ENCODE measurements at places on chromosomes 5 and 9. TPM values are rescaled to one million over a fixed set of nuclear protein-coding genes. Genes with fewer than 3 reads are reported as not detected.

The ARL14EPL gene
- not detected for total RNA-seq

The TSSK1B gene
- total RNA-seq, result 0.50 TPM

DNA sequence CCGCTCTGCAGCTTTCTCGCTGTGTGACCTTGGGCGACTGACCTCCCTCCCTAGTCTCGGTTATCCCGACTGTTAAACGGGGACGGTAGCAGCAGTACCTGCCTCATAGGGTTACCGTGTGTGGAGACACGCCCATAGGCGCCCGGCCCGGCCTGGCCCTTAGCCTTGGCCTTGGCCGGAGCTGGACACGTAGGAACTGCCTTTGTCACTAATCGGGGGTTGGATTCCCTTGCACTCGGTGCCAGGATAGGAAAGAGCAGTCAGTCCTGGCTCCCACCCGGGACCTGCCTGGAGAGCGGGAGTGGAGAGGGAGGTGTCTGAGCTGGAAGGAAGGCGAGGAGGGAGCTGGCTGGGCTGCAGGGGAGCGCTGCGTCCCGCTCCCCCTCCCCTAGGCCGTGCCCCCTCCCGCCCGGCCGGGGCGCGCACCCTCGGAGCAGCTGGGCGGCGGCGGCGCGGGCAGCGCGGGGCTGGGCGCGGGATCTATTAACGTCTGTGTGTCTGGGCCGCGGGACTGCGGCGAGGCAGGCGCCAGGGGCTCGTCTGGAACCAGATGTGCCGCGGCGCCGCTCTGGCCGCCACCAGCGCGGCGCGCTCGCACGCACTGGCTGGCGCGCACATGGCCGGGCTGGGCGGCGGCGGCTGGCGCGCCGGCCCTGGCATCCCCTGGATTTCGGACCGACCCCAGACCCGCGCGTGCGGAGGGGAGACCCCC is 31.7 kb downstream of the PRRX2 start:
- peak overlapping the region; percentile 88 for H3K27ac ChIP-seq
- H3K4me3 ChIP-seq, result peak overlapping the region; percentile 49
- no peaks in the 10 kb centered on the region for H3K36me3 ChIP-seq

DNA sequence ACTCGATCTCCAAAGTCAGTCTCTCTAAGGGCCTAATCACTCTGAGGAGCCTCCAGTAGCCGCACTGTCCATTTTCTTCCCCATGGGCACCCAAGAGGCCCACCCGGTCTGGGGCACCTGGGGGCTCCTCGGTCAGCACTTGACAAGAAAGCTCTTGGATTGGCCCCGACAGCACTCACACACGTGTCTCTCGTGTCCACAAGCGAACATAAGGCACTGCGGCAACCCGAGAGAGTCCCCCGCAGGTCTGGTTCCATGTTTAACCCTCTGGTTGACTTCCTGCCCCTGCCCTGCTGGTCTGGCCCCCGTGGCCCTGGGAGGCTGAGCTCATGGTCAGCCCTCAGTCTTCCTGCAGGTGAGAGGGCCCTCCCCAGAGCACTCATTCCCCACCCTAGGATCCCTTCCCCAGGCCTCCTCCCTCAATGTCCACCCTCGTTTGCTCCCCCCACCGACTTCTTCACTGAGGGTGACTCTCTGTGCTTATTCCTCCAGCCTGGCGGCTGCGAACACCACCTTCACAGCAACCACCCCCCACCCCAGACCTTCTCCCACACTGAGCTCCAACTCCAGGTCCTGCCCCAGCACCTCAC is 16.3 kb upstream of the LRRC14B start:
- H3K4me3 ChIP-seq, result no peak overlapping the region
- H3K27ac ChIP-seq, result no peak overlapping the region
- no peaks in the 10 kb centered on the region for H3K36me3 ChIP-seq

- H3K27me3 ChIP-seq, result no peaks in the 10 kb centered on the region
- no peaks in the 10 kb centered on the region for H3K4me1 ChIP-seq
- H3K27ac ChIP-seq, result no peak overlapping the region
- no peak for DNase-seq
- no peaks in the 10 kb centered on the region for H3K36me3 ChIP-seq
- no peak overlapping the region for H3K4me3 ChIP-seq
These were observed 26.4 kb downstream of the DAPK1 start for GRCh38 chr9:87524061-87524460.

- DNase-seq, result no peak
- no peaks in the 10 kb centered on the region for H3K27me3 ChIP-seq
- no peak overlapping the region for H3K4me3 ChIP-seq
- no peaks in the 10 kb centered on the region for H3K4me1 ChIP-seq
These were observed 256.4 kb upstream of the IRX1 start for GRCh38 chr5:3339092-3339797.

GRCh38 chr9:110178281-110178680 is 29.7 kb downstream of the C9orf152 start:
- H3K27me3 ChIP-seq, result no peaks in the 10 kb centered on the region
- no peak overlapping the region for H3K27ac ChIP-seq
- H3K36me3 ChIP-seq, result no peaks in the 10 kb centered on the region
- H3K4me3 ChIP-seq, result no peak overlapping the region
- peaks cover 10% of the 10 kb centered on the region for H3K4me1 ChIP-seq

GRCh38 chr5:167899490-167900070 is 391.9 kb upstream of the WWC1 start:
- no peak overlapping the region for H3K4me3 ChIP-seq
- no peaks in the 10 kb centered on the region for H3K27me3 ChIP-seq
- H3K4me1 ChIP-seq, result no peaks in the 10 kb centered on the region
- no peak overlapping the region for H3K27ac ChIP-seq
- H3K36me3 ChIP-seq, result no peaks in the 10 kb centered on the region
